ENCODE measurements at places on chromosomes 3 and 15.

DNA sequence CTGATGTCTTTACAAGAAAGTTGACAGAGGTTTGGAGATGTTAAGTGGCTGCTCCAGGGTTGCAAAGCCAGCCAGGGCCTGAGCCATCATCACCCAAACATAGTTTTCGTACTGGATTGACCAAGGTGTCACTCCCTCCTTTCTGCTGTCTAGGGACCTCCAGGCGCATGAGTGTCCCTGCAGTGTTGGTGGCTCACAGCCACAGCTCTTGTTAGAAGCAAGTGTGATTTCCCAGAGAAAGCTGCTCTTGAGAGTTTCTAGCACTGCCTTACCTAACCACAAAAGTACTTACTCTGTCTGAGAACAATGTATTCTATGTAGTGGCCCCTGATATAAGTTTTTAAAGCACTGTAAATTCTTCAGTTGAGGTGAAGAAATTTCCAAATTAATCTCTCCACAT is 144.1 kb downstream of the SOX2 start:
- no peak for DNase-seq

GRCh38 chr3:50395070-50395860 is 35.9 kb upstream of the TMEM115 start:
- DNase-seq: no peak

- no peak for DNase-seq
Observed at GRCh38 chr15:81002009-81002330, 1.2 kb downstream of the TLNRD1 start.

- DNase-seq: no peak
Observed at GRCh38 chr15:83410532-83410931, 36.6 kb upstream of the SH3GL3 start.

DNA sequence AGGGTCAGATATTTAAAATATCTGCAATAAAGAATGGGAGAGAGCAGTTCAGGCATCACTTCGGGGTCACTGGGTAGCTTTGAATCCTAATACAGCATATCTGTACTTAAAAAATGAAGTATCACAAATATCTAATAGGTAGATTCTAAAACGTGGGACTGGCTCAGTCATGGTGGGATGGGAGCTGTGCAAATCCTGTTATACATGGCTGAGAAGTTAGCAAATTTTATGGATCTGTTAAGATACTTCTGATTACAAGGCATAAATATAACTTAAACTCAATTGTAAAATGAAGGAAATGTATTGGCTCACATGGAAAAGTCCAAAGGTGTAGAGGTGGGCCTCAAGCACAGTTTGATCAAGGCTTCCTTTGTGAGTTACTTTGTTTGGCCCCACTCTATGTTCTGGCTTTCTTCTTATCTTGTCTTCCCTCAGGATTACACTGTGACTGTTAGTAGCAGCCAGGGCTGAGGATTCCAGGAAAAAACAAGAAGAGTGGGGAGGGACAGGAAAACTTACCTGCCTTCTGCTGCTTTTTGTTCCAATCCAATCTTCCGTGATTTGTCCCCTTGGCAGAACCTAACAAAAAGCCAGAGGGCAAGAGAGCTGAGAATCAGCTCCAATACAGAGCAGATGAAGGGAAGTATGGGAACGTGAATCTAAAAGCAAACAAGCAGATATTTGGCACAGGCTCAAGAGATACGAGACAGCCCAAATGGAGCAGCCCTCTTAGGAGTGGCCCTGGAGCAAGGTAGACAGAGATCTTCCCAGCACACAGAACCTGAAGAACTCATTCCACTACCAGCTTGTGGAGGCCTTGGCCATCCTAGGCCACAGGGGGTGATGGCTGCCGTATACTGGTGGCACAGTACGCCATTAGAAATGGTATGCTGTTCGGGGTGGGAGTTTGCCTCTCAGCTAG is 10.9 kb downstream of the PAQR9 start:
- no peak for DNase-seq

- DNase-seq: no peak
Observed at GRCh38 chr3:171557173-171557572, 97.0 kb upstream of the TNIK start.

DNA sequence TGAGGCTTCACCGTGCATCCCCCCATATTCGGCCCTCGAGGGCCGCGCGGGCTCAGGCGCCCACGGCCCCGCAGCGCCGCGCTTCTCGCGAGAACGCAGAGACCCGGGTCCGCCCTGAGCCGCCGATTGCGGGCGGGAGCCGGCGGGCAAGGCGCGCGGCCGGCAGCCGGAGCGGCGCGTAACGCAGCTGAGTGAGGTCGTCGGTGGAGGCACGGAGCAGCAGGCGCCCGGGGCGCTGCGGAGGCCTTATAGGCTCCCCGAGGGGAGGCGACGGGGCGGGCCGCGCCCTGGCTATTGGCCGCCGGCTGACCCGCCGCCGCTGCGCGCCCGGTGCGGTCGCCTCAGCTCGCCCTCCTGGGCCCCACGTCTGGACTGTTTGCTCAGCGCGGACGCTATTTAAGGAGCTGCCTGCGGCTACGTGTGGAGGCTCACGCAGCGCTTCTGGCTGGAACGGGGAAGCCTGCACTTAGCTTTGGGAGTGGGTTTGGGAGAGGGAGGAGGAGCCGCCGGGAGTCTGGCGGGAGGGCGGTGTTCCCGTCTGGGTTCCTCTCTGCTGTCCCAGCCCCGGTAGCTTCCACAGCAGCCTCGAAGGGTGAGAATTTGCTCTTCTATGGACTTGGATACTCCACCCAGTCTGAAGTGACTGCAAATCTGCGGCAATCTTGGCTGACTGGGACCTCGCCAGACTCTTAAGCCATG is at the start of gene PLOD2:
Gene PLOD2, minus strand, starts transcription at position 221 of the 699 bp plus-strand sequence. Its CDS starts 195 bp downstream, at position 26.
- no peak for DNase-seq

DNA sequence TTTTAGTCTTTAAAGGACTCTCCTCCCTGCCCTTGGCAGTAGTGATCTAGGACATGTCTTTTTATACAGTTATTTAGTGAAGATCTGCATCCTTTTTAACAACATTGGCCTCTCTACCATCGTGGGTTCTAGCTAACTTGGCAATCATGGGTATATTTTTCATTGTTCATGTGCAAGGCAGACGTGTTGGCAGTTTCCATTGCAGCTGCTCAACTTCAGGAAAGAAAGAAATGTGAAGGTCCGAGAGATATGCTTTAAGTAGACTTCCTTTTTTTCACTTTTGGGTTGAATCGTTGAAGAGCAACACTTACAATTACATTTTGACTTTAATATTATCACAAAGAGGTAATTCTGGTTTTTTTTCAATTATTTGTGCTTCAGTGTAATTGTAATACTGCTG is 172.6 kb downstream of the SATB1 start:
- DNase-seq: no peak

DNA sequence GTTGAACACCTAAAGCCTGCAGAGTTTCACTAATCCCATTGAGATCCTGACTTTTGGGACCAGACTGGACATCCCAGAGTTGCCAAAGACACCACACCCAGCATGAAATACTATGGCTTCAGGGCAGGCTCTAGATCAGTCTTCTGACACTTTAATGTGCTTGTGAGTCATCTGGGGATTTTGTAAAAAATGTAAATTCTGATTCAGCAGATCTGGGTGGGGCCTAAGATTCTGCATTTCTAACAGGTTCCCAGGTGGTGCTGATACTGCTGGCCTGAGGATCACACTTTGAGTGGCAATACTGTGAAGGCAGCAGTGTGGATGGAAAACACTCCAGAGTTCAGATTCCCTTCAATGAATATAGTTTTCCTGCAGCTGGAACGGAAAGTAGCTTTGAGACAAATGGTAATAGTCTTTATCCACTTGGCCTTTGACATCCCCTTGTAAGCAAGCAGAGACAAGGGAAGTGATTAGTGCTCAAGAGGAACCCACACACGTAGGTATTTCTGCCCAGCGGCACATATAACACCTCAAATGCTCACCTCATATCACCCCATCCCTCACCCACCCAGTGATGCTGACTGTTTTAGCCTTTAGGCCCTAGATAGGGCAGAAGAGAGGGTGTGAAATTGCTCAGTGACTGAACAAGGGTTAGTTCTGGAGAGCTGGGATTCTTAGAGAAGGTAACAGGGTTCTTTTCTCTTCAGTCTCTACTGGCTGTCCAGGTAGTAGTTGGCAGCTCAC is 51.5 kb upstream of the GSK3B start:
- DNase-seq: no peak

- no peak for DNase-seq
Observed at GRCh38 chr15:99729920-99730319, 3.3 kb downstream of the LYSMD4 start.
